ENCODE measurements at places on chromosomes 5 and 9. TPM values are rescaled to one million over a fixed set of nuclear protein-coding genes. Genes with fewer than 3 reads are reported as not detected.

The MAP1B gene
- total RNA-seq: 201 TPM

The ADGRD2 gene
- total RNA-seq: not detected

The TLE4 gene
- 36.3 TPM for total RNA-seq

The KIF4B gene
- total RNA-seq: not detected

The IL4 gene
- total RNA-seq: not detected

The TXNDC8 gene
- not detected for total RNA-seq

The SLC46A2 gene
- total RNA-seq: not detected

The PAM gene
- 110 TPM for total RNA-seq

The NEUROG1 gene
- not detected for total RNA-seq

The ASTN2 gene
- total RNA-seq: 5.2 TPM

The SNCAIP gene
- 5.2 TPM for total RNA-seq

The UGCG gene
- 84.9 TPM for total RNA-seq

The C6 gene
- not detected for total RNA-seq

The GOLGA2 gene
- 41.7 TPM for total RNA-seq

The OGN gene
- not detected for total RNA-seq

The CTNND2 gene
- under 0.01 TPM for total RNA-seq

The PCDHGA1 gene
- total RNA-seq: 0.51 TPM

The PTGR1 gene
- total RNA-seq: 72.9 TPM

The ENG gene
- total RNA-seq: 29.0 TPM

The ELOVL7 gene
- total RNA-seq: 5.8 TPM
